ENCODE measurements at places on chromosomes 6 and 20.
A peak's percentile ranks its signal among the peaks of the same experiment; 100 is the strongest.

DNA sequence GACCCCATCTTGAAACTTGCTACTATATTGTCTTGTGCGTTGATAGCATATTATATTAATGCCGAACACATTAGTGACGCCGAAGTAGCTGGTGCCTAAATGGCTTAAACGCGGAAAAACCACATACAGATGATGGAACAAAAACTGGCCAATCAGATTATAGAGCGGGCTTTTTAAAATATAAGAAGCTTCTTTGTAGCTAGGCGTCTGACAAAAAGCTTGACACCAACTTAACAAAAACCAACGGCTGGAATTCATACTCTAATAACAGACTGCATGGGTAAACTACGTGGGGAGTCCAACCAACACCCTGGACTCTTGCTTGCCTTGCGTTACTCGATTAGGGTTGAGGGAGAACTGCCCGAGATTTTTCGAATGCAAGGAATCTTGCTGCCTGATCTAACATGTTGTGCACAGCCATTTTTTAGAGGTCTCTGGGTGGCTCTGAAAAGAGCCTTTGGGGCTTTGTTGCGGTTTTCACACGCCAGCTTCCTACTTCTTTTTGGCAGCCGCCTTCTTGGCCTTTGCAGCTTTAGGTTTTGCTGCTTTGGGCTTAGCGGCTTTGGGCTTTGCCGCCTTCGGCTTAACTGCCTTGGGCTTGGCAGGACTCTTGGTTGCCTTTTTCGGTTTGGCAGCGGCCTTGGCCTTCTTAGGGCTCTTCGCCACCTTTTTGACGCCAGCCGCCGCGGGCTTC lies 45.7 kb downstream of the OR2B2 start:
- DNase-seq: no peak

- DNase-seq: no peak
These were observed 80.7 kb downstream of the CARMIL1 start for GRCh38 chr6:25359891-25360290.

DNA sequence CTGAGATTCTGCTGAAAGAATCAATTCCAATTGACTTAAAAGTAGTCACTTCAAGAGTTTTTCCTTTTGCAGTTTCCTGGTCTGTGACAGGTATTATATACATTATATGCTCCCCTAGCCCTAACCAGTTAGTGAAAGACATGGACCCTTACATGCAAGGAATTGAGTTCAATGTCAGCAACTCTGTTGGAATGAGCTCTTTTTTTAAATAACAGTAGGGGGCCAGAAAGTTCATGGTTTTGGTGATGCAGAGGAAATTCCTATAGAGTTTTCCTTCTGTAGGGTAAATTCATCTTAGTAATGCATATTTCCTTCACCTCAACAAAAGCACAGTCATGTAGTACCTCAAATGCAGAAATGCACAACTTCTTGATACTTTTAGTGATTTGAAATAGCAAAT lies 172.2 kb downstream of the KIF6 start:
- DNase-seq: no peak

DNA sequence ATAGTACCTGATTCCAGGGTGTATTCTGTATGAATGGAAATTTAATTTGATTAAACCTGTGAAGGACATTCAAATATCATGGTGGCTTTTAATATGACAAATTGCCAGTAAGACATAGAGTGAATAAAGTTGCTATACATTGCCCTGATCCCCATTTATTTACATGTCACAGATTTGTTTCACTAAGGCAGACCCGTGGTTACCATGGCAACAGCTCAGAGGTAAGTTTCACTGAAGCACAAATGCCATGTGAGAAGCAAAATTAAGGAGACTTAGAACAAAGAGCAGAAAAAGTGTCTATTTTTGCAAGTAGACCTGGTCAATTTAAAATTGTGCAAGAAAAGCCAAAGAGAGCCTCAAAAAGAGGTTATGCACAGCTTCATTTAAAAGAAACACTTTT lies 63.7 kb downstream of the PXDC1 start:
- DNase-seq: no peak

- DNase-seq: no peak
These were observed 98.4 kb downstream of the ESR1 start for GRCh38 chr6:151905854-151906253.

GRCh38 chr6:113697632-113698410 lies 159.3 kb upstream of the MARCKS start:
- DNase-seq: no peak

- no peak for DNase-seq
These were observed 802.1 kb upstream of the FLRT3 start for GRCh38 chr20:15139522-15139921.

DNA sequence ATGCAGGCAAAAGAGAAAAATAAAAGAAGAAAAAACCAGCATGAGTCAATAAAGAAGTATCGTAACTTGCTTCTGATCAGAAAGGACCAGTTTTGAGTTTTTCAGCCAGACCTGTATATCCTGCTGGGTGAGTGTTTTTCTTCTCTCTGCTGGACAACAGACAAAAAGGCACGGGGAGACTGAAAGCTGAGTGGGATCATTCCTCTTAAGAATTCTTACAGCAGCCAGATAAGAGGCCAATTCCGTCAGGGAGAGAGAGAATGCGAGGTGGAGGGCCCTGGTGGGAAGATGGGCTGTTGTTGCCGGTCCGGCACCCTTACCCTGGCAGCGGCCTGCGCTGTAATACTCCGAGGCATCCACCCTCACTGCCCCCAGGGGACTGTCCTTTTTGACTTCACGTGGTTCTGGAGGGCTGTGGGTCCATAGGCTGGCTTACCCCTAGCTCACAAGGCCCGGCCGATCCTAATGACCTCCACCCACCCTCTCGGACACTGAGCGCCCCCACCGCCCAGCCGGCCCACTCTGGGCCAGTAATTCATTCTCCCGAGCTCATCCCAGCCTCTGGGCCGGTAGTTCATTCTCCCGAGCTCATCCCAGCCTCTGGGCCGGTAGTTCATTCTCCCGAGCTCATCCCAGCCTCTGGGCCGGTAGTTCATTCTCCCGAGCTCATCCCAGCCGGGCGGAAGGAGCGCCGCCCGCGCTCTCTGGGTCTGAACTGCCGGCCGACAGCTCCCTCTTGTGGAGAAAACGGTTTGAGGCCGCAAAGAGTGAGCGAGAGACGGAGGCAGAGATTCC lies 118.3 kb upstream of the SIRPA start:
- peak; percentile 94 for DNase-seq

DNA sequence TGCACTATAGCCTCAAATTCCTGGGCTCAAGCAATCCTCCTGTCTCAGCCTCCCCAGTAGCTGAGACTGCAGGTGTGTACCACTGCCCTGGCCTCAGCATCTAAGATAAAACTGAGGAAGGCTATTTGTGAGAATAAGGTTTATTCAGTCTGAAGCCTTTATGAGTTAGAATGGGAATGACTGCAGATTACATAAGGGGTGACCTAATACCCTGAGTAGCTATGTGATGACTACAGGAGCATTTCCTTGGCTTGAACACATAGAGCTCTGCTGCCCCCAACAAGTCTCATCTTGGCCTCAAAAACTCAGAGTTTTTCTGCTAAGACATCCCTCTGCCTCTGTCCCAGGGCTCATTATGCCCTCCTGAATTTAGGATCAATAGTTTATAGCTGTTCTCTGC lies 7.6 kb downstream of the GSS start:
- no peak for DNase-seq

GRCh38 chr6:16136621-16137450 lies 8.0 kb downstream of the MYLIP start:
- DNase-seq: no peak

DNA sequence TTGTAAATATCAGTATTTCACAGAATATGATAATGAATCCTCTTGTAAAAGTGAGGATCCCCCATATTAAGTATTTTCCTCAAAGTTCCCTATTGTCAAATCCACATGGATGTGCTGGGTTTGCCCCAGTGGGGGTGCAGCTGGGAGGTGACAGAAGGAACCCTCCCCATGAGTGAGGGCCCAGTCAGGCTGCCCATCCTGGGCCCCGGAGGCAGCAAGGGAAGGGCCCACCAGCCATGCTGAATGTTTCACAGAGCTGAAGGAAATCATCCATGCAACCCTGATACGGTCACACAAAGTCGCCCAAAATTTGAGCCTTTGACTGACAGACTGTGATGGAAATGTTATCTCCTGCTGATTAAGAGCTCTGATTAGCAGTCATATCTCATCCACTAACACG lies 39.7 kb downstream of the FRMD1 start:
- no peak for DNase-seq

GRCh38 chr6:87763901-87764300 lies 61.9 kb upstream of the AKIRIN2 start:
- no peak for DNase-seq

Measured in sciatic nerve (tissue), 2 donors.